HAP-1 (cell line): ENCODE measurements at places on chromosomes 13 and 19.
A peak's percentile ranks its signal among the peaks of the same experiment; 100 is the strongest.

- peak; percentile 32 for DNase-seq
These were observed 9.5 kb downstream of the IL17D start for GRCh38 chr13:20713014-20713376.

GRCh38 chr13:21526707-21527540 lies 67.8 kb upstream of the ZDHHC20 start:
- no peak for DNase-seq

DNA sequence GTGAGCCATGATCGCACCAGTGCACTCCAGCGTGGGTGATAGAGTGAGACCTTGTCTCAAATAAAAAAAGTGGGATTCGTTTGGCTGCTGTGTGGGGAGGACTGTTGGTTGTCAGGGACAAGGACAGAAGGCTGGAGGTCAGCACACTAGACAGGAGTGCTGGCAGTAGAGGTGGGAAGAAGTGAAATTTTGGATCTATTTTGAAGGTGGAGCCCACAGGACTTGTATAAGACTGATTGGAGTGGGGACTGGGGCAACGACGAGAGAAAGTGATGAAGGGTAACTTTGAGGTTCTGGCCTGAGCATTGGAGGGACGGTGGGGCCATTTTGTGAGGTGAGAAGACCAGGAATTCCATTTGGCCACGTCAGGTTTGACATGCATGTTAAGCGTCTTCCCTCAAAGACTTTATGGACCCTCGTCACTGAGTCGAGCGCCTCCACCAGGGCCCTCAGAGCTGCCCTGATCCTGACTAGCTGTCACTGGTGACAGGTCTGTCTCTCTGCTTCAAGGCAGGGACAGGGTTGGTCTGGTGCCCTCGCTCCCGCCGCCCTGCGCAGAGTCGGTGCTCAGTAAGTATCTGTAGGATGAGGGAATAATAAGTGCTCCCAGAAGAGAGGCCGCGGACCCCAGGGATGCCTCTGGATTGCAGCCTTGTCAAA lies 673 bp downstream of the CTU1 start:
- DNase-seq: no peak

DNA sequence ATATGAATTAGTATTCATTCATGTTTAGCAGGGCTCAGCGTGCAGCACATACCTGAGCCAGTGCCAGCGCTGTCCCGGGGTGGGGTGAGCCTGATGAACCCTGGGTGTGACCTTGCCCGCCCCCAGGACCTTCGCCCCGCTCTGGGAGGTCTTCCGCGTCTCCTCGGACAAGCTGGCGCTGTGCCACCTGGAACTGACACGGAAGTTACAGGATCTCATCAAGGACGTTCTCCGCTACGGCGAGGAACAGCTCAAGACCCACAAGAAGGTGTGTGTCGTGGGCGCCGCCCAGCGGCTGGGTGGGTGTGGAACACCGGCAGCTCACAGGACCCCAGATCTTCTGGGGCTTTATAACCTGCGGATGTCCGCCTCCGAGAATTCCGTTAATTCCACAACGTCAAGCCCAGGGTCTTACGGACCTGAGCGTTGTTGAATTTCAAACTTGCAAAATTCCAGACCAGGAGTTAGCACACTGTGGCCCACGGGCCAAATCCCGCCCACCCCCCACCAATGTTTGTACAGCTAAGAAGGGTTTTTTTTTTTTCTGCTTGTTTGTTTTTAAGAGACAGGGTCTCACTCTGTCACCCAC lies 15.4 kb downstream of the FCHO1 start:
- DNase-seq: peak; percentile 87

- DNase-seq: no peak
These were observed 738 bp downstream of the DMWD start for GRCh38 chr19:45791744-45792469.

DNA sequence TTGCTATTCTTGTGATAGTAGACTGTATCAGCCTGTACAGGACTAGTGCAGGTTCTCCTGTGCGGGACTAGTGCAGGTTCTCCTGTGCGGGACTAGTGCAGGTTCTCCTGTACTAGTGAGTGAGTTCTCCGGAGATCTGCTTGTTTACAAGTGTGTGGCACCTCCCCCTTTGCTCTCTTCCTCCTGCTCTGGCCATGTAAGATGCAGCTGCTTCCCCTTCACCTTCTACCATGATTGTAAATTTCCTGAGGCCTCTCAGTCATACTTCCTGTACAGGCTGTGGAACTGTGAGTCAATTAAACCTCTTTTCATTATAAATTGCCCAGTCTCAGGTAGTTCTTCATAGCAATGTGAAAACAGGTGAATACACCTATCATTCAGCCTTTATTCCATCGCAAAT lies 289.6 kb downstream of the TEX29 start:
- DNase-seq: no peak

DNA sequence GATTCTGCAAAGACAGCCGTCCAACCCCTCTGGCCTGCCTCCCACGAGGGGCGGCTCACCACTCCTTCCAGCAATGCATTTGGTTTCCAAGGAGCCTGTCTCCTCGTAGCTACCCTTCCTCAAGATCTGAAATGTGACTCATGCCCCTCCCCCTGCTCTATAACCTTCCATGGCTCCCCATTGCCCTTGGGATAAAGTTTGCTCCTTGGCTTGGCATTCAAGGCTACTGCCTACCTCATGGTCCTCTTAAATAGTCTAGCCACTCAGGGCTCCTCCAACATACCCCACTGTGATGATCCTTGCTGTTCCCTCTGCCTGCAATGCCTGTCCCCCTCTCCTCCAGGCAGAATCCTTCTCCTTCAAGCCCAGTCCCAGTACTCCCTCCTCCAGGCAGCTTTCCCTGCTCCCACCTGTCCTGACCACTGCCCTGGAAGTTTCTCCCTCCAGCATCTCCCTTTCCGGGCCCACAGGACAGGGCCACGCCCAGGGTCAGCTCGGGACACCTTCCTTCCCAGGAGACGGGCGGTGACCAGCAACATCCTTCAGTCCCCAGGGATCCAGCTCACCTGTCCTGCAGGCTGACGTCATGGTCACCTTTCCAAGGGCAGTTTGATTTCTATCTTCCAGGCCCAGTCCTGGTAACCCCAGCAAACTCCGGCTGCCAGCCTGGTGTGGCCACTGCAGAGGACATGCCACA lies 19.2 kb upstream of the SEMA6B start:
- DNase-seq: no peak

DNA sequence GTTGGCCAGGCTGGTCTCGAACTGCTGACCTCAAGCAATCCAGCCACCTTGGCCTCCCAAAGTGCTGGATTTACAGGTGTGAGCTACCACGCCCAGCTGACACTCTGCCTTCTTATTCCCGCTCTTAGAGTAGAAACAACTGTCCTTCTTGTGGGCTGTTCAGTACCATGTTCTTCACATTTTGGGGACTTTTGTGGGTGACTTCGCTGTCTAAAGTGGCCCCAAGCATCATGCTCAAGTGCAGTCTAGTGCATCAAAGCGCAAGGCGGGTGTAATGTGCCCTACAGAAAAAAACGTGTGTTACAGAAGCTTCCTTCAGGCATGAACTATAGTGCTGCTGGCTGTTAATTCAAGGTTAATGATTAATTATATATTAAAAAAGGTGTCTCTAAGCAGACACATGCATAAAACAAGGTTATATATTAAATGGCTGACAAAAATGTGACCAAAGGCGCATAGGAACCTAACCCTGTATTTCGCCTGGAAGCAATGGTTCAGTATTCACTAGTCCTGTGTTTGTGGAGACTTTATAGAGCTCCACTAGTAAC lies 38.3 kb downstream of the ABCC4 start:
- DNase-seq: no peak

- DNase-seq: no peak
These were observed 43.8 kb downstream of the COG6 start for GRCh38 chr13:39699274-39699673.

- no peak for DNase-seq
These were observed 19.7 kb upstream of the ZBTB7A start for GRCh38 chr19:4086411-4086867.

DNA sequence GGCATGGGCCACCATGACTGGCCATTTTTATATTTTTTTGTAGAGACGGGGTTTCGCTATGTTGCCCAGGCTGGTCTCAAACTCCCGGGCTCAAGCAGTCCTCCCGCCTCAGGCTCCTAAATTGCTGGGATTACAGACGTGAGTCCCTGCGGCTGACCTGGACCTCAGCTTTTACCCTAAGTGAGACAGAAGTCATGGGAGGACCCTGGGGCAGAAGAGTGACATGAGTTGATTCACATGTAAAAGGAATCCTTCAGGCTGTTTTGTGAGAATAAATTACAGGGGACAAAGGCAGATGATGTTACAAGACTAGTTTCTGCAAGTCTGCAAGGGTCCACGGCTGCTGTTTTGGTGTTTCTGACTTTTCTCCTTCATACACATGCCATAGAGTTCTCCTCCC lies 2.6 kb upstream of the BCAM start:
- DNase-seq: peak; percentile 40

DNA sequence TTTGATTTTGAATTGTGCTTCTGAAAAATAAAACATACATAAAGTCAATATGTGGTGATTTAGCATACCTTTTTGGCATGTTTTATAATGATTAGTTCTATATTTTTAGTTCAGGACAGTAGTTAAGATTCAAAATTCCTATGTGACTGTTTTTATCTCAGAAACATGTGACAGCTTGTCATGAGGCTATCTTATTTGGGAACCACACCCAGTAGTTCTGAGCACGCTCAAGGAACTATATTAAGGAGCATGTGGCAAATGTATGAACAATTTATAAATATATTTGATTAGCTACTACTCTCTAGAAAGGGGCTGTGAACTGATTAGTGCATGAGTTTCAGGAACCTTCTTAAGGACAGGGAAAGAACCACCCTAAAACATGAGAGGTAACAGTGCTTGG lies 38.8 kb downstream of the FGF9 start:
- DNase-seq: no peak

GRCh38 chr13:20173116-20173746 lies 12.4 kb upstream of the GJA3 start:
- no peak for DNase-seq

DNA sequence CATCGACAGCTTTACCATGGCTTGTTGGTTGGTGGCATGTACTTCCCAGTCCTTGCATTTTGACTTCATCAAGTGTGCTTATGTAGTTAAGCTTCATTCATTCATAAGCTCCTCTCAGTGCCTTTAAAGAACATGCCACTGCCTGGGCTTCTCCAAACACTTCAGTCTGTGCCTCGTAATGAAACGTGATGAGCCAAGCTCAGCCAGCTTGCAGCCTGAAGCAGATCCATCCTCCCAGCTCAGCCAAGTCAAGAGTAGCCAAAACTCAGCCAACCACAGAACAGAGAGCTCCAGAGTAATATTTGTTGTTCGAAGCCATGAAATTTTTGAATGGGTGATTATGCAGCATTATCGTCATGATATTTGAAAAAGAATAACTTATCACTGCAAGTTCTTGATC lies 989.7 kb downstream of the EFNB2 start:
- no peak for DNase-seq

GRCh38 chr13:33578786-33579185 lies 239.2 kb upstream of the RFC3 start:
- no peak for DNase-seq

GRCh38 chr19:32749361-32749760 lies 29.8 kb downstream of the TDRD12 start:
- DNase-seq: no peak

GRCh38 chr19:16612636-16613035 lies 15.4 kb downstream of the MED26 start:
- no peak for DNase-seq

DNA sequence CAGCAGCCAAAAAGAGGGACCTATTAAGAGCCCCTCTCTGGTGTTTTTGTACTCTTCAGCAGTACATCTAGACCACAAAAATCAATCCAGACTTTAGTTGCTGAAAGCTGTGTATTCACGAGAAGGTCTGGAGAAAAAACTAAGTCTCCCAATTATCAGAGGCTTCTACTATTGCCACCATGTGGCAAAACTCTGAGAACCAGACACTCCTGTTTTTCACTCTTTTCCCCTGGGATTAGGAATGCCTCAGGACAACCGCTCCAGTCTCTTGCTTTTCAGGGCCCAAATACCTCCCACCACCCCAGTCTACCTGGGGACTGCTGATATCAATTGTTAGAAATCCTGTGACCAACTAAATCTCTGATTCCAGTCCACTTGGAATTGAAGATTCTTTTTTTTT lies 30.1 kb upstream of the OBI1 start:
- DNase-seq: no peak

DNA sequence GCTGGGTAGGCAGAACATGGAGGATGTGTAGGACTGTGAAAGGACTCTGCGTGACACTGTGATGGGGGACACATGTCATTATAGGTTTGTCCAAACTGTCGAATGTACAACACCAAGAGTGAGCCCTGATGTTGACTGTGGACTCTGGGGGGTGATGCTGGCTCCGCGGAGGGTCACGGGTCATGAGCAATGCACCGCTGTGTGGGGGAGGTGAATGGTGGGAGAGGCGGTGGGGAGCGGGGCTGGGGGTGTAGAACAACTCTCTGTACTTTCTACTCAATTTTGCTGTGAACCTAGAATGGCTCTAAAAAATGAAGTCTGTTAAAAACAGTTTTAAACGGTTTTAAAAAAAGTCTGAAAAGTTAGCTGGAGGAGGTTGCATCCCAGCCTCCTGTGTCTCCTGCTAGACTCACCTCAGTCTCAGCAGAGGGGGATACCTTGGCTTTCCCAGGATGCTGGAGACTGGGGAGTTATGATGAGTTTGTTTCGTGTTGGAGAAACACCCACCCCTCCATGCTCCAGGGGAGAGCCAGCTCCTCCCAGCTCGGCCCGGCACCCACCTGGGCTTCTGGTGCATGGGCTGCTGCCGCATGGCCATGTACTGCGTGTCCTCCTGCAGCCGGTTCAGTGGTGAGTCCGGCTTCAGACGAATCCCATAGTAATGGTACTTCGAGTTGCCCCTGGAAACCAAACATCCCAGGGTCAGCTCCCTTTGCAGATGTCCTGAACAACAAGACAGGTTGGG lies 34.7 kb upstream of the RANBP3 start:
- DNase-seq: no peak

GRCh38 chr13:25088562-25089221 lies 7.2 kb upstream of the PABPC3 start:
- no peak for DNase-seq

- no peak for DNase-seq
These were observed 1256.5 kb downstream of the EFNB2 start for GRCh38 chr13:105278943-105279381.

DNA sequence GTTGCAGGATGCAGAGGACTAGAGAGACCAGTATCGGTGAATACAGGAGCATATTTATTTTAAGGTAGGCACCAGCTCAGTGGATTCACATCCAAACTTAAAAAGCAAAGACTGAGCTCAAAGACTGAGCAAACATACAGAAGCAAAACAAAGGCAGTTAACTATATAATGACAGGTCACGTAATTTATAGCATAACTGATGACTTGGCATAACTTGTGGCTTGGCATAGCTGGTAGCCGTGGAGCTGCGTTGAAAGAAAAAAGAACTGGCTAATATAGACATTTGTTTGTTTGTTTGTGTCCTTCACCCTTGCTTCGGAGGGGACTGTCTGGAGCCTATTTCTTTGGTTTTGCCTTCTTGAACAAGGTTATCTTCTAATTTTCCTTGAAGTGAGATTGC lies 33.7 kb downstream of the ZNF493 start:
- DNase-seq: no peak
